ENCODE measurements at places on chromosomes 1 and 21.

- DNase-seq = no peak
These were observed 127.5 kb downstream of the GALNT2 start for GRCh38 chr1:230194525-230194924.

- no peak for DNase-seq
These were observed 179.1 kb downstream of the SLC44A5 start for GRCh38 chr1:75431843-75432242.

- no peak for DNase-seq
These were observed 169.7 kb downstream of the TOMM20 start for GRCh38 chr1:234958706-234959657.

DNA sequence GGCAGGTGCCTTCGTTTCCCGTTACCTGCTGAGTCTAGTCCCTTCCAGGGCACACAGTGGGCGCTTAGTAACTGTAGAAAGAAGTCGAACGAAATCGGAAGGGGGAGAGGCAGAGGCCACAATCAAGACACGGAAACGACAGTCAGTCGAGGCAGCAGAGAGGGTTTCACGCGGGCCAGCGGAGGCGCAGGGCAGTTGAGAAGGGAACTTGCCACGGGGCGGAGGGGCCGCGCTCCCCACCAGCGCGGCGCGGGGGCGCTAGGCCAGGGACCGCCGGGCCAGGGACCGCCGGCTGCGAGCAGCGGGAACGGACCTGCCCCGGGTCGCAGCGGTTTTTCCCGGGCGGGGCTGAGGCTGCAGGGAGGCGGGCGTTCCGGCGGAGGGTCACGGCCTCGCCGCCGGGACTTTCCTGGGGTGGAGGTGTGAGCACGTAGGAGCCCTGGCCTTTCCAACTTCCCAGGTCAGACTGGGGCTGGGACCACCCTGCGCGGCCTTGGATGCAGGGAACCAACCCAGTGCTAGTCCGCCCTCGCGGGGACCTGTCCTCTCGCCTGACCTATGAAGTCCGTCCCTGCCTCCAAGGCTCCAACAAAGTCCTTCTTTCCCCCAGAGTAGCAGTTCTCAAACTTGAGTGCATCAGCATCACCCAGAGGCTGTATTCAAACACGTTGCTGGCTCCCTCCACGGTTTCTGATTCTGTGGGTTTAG is 150.1 kb upstream of the FGGY start:
- DNase-seq = no peak

- no peak for DNase-seq
These were observed 543.5 kb upstream of the PTBP2 start for GRCh38 chr1:96178053-96178452.
